Stimulated activated CD8-positive, alpha-beta memory T cell treated with anti-CD3 and anti-CD28 coated beads, Interleukin-15, amount 100 ng/mL, for 48 hours (primary cell): ENCODE measurements at places on chromosomes 2 and 18.

DNA sequence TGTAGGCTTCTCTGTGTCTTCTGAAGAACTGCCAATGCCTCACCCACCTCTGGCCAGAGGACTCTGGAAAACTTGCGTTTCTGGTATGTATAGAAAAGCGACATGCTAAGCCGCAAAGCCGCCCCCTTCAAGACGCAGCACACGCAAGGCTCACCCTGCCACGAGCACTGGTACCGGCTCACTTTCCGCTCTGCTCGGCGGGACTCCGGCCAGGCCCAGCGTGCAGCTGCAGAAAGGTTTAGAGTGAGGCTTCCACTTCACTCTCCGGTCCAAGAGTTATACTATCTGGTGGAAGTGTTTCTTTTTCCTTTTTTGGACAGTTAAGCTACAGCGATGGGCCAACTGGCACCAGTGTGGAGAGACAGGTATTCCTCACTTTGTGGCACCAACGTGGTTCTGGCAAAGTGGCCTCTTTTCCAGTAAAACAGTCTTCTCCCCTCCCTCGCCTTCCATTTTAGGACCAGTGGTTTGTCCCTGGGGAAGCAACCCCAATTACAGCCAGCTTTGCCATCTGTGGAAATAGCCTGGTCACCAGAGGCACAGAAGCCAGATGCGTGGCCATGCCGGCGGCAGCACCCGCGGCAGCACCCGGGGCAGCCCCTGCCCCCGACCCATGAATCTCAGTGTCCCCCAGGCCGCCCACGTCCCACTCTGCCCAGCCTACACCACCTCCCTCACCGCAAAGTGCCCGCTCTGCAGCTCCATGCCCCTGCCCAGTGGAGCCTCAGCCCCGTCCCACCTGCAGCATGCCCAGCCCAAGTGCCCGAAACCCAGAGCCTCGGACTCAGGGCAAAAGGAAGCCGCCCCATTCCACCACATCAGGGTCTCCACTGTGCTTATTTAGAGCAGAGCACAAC lies 91.6 kb upstream of the CTDP1 start:
- DNase-seq: no peak

- no peak for DNase-seq
Observed at GRCh38 chr2:223928113-223929006, 16.8 kb downstream of the WDFY1 start.

- DNase-seq: no peak
Observed at GRCh38 chr18:59509481-59510442, 150.7 kb upstream of the LMAN1 start.

DNA sequence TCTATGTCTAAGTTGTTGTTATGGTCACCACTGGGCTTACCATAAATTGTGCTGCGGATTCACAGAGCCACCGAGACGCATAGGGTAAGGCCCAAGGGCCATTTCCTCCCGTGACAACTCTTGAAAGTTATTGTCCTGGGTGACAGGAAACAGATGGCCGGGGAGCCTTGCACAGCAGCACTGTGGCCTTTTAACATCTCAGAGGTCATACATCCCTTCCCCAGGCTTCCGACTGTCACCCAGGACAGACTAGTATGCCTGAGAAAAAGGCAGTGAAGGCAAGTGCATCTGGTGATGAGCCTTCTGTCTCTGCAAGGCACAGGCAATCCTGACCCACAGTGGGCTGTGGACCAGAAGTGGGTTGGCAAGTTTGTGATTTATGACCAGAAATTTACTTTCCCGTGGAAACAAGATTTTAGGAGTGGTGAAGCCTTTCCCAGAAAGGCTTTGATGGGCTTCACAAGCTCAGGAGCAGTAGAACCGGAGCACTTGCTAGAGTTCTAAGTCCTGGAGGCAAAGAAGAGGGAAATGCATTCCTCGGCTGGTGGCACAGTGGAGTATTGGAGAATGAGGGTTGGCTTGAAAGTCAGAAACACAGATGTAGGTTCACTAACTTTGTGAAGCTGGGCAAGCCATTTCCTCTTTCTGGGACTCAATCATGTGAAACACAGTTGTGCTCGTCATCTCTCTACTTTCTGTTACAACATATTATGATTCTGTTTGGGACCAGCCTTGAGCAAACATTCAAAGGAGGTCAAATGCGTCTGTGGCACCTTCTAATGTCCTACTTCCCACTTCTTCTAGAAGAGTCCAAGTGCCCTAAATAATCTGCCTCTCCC lies 2.0 kb upstream of the CAPN14 start:
- no peak for DNase-seq

DNA sequence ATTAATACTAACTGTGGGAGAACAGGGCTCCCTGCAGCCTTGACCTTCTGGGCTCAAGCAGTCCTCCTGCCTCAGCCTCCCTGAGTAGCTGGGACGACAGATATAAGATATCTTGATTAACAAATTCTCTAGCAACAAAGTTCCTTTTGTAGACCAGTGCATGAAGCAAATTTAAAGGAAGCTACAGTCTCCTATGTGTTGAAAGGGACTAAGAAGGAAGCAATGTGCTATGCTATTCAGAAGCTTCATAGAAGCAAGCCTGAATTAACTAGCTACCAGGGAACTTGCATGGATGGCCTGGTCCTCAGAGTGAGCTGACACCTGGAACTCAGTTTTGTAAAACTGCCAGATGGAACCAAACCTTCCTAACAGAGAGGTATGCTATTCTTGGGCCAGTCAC lies 33.2 kb downstream of the RAPH1 start:
- no peak for DNase-seq

- DNase-seq: no peak
Observed at GRCh38 chr2:178517496-178517895, 37.2 kb downstream of the PLEKHA3 start.
